ENCODE measurements at places on chromosomes 7 and 10.

DNA sequence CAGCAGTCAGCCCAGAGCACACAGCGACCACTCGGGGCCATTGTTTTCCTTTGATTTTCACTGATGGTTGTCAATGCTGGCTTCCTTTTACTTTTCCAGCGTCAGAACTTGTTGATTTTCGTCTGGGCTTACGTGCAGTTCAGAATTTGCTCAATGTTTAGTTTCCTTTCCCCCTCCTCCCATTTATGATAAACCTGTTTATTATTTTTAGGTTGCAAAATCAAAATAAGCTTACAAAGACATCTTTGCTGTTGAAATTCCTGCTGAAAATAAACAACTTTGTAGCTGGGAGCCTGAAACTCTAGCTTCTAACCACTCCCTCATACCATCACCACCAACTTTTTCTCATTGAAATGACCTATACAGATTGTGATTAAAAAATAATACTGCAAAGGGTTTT, 83.1 kb upstream of the LYZL1 start:
- DNase-seq: no peak

DNA sequence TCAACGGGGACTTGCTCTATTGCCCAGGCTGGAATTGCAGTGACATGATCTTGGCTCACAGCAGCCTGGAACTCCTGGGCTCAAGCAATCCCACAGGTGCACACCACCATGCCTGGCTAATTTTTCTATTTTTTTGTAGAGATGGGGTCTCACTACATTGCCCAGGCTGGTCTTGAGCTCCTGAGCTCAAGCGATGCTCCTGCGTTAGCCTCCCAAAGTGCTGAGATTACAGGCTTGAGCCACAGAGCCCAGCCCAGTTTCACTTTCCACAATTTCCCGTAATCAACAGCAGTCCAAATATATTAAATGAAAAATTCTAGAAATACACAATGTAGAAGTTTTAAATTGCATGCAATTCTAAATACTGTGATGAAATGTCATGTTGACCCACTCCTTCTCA, 24.0 kb downstream of the SEPTIN14 start:
- DNase-seq: no peak

DNA sequence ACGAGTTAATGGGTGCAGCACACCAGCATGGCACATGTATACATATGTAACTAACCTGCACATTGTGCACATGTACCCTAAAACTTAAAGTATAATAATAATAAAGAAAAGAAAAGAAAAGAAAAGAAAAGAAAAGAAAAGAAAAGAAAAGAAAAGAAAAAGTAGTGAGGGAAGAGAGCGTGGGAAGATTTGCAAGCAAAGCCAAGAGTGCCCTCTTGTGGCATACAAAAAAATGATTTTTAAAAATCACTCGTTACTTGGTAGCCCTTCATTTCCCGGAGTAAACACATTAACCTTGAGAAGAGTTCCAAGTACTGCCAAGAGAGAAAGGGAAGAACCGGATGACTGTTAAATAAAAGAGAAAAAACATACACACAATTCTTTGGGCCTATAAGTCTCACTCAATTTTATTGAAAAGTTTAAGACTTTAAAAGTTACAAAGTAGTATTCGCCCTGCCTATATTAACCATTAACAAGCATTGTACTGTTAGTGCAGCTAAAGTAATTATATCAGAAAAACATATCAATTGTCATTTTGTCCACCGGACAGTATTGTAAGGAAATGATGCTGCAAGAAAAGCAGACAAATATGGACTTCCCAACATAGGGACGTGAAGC, 6.2 kb upstream of the CH25H start:
- DNase-seq: no peak

DNA sequence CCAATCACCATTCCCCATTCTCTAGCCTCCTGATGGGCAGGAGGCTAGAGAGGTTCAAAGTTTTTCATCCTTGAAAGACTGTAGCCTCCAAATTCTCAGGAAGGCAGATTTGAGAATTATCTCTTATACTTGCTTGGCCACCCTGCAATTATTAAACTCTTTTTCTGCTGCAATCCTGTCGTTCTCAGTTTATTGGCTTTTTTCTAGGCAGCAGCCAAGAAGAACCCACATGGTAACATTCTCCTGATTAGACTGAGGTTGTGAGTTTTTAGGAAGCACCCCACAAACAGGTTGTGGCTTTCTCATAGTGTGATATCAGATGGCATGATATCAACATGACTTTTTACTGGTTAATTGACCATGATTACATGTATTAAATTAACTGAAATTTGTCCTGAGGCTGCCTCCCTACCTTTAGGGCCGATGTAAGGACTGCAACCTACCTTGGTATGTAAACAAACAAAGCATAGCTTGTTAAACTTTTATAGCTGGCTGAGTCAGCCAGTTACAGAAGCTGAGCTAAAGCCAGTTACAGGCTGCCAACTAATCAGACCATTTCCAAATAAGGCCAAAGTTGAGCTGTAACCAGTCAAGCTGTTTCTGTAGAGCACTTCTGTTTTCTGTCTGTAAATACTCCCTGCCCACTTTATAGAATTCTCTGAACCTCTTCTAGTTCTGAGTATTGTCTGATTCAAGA, 3.2 kb upstream of the ZNF248 start:
- DNase-seq: no peak

- DNase-seq: no peak
Observed at GRCh38 chr7:66505009-66505408, 123.7 kb upstream of the KCTD7 start.

GRCh38 chr10:86688398-86688921, 20.1 kb downstream of the LDB3 start:
- peak; percentile 65 for DNase-seq

- no peak for DNase-seq
Observed at GRCh38 chr10:12839941-12840611, 161.4 kb downstream of the CCDC3 start.

DNA sequence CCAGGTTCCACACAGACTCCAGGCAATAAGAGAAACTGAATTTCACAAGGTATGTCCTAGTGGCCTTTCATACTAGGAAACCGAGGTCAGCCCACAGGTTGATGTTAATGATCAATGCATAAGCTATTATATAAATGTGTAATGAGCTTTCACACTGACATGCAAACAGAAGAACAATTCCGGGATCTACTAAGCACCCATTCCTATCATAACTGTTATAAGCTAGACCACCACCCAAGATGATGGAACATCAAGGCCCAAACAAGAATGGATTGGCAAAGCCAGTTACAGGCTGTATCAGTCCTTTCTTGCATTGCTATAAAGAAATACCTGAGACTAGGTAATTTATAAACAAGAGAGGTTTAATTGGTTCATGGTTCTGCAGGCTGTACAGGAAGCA, 15.2 kb downstream of the SORBS1 start:
- no peak for DNase-seq

DNA sequence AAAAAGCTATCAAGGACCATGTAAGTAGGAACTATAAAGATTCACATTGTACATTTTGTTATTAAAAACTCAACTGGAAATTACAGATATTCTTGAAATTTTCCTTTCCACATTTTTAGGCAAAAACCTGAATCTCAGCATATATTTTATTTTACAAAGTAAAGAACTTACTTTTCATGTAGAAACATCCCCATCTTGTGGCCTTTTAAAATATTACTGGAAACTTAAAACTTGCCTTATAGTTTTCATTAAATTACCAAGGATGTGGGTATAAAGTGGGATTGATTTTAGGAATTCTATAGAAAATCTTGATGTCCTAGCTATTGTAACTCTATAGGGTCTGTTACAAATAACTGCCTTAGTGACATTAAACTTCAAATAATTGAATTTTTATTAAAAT, 10.6 kb downstream of the DBF4 start:
- no peak for DNase-seq

GRCh38 chr7:23918856-23919255, 208.8 kb downstream of the STK31 start:
- DNase-seq: no peak

GRCh38 chr7:148978091-148978490, 50.2 kb downstream of the PDIA4 start:
- no peak for DNase-seq

GRCh38 chr7:98119256-98119918, 12.7 kb downstream of the LMTK2 start:
- no peak for DNase-seq

DNA sequence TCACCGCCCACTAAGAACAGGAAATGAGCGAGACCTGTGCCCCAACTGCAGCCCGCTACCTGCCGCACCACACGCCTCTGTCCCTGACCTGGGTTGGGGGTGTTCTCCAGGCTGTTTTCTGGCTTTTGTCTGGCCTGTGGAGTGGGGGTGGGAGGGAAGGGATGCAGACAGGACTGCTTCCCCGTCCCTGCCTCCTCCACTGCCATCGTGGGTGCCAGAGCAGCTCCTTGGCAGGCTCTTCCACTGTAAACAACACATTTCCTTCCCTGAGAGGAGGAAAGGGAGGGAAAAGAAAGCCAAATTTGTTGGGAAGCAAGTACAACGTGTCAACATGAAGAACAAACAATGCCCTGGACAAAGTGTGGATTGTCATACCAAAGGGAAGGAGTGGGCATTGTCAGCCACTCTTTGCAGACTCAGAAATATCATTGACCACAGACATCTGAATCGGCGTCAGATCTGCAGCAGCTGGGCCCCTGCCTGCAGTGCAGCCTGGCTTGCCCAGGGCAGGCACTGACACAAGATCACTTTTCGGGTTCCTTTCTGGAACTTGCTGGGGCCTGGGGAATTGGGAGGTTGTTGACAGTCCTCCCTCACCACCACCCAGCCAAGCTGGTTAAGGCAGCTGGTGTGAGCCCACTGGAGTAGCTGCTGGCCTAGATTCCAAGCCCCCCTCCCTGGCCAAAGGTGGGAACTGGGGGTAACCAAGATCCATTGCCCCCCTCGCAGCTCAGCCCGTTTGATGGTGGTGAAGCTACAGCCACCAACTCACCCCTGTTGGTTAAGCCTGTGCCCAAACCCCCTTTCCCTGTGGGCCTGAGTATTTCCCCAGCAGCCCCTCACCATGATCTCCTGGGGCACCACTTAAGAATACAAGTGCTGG, 22.6 kb upstream of the TRIM8 start:
- DNase-seq: no peak

DNA sequence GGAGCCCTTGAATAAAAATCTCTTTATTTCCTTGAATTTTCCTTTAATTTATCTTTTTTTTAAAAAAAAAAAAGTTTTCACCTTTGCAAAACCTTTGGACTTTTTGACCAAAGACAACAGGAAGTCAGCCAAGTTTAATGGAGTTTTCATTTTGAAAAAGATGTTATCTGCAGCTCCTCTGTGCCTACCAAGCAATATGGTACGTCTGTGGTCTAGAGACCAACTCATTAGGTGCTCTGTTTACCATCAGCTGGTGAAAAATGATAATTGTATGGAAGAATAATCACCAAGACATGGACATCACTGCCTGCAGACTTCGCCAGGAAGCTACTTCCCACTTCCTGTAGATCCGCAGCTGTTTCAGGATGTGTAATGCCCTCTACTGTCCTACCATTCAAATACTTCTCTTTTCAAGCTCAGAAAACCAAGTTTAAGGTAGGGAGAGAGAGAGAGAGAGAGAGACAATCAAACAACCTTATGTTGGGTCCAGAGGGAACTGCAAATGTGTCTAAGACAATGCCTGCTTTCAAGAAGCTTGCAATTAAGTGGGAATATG, 18.7 kb downstream of the PLXNA4 start:
- no peak for DNase-seq

- peak; percentile 95 for DNase-seq
Observed at GRCh38 chr10:98134431-98135221, at the start of gene R3HCC1L. R3HCC1L (plus strand) TSS chr10:98134657; CDS start chr10:98208115, 73,458 bp downstream.

GRCh38 chr10:125149036-125149679, 11.2 kb downstream of the CTBP2 start:
- no peak for DNase-seq

GRCh38 chr10:107275806-107276205, 111.3 kb upstream of the SORCS1 start:
- DNase-seq: no peak

DNA sequence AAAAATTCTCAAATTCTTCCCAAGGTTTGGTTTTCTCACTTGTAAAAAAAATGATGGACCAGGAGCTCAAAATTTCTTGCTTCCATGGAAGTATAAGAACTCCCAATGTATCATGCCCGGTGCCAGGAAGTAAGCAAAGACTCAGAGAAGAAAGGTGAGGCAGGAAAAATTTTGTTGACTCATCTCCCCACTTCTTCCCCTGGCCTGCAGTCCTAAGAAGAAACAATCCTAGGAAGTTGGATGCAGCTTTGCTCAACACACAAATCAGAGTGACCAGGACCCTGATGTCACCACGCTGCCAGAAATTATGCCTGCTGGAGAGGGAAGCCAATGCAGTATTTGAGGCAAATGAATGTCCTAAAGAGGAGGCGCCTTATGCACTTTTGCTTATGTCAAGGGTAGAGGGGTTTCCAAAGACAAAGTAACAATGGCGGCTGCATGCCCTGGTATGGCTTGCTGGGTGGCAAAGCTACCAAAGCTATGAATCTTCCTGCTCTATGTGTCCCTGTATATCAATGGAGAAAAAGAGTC, 163.6 kb downstream of the NEURL1 start:
- DNase-seq: no peak

DNA sequence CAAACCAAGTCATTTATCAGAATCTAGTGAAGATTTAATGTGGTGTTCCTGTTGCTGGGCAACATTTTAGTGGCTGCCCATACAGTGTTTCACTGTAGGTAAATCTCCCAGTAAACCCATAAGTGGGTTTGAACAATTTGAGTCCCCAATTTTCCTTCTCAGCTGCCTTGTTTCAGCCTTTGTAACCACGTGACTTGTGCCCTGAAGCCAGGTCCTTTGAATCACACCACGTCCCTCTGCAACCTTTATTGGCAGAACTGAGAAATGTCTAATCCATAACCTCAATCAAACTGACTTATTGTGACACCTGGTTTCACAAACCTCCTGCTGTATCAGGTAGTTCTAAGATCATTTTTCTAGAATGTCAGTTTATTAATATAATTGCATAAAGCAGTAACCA, 30.1 kb downstream of the SND1 start:
- no peak for DNase-seq

DNA sequence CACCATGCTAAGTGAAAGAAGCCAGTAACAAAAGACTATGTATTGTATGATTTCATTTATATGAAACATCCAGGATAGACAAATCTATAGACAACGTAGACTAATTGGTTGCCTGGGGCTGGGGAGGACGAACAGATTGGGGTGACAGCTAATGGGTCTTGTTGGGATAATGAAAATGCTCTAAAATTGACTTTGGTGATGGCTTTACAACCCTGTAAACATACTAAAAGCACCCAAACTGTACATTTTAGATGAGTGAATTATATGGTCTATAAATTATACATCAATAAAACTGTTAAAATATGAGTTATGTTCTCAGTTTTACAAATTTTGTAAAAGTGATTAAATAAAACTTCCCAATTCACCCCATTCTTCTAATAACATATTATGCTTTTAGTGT, 261.5 kb downstream of the ELMO1 start:
- no peak for DNase-seq

GRCh38 chr7:111438369-111439289, 123.7 kb downstream of the IMMP2L start:
- no peak for DNase-seq

GRCh38 chr10:114195079-114195478, 15.9 kb downstream of the TDRD1 start:
- DNase-seq: no peak

DNA sequence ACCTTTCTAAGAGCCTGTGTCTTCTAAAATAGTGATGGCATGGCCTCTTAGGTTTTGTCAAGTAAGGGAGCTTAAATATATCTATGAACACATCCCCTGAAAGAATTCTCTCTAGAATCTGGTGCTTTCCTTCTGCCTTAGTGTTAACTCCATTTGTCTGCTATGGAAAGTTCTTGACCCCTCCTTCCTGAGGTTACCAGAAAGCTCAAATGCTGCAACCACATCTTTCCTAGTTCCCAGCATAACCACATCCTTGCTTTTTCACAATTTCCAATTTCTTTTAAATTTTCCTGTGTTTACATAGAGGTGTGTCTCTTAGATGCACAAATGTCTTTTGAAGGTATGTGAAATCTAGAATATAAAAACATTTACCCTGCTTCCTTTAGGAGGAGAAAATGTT, 16.4 kb upstream of the GSDME start:
- DNase-seq: no peak

Data from stimulated activated CD8-positive, alpha-beta memory T cell treated with anti-CD3 and anti-CD28 coated beads, Interleukin-4, amount 100 ng/mL, for 48 hours (primary cell).